Lung microvascular endothelial cell (primary cell): ENCODE measurements at places on chromosomes 6 and 20. TPM values are rescaled to one million over a fixed set of nuclear protein-coding genes. Genes with fewer than 3 reads are reported as not detected.

Gene OR12D3
- total RNA-seq, result not detected in 2 replicates

Gene PSMB8
- total RNA-seq, result 42.1 and 57.8 TPM in 2 replicates

Gene DPPA5
- not detected in 2 replicates for total RNA-seq

Gene NFATC2
- 2.4 and 4.8 TPM in 2 replicates for total RNA-seq

Gene CAGE1
- total RNA-seq, result under 0.01 and 0.20 TPM in 2 replicates

Gene TBC1D32
- total RNA-seq, result 1.7 and 2.4 TPM in 2 replicates

Gene SLC35F1
- total RNA-seq, result not detected in 2 replicates

Gene ADGRF1
- not detected in 2 replicates for total RNA-seq

Gene RGS19
- total RNA-seq, result 12.6 and 18.7 TPM in 2 replicates

Gene DDO
- total RNA-seq, result 1.7 and 2.6 TPM in 2 replicates

Gene HLA-DQA1
- not detected in 2 replicates for total RNA-seq

DNA sequence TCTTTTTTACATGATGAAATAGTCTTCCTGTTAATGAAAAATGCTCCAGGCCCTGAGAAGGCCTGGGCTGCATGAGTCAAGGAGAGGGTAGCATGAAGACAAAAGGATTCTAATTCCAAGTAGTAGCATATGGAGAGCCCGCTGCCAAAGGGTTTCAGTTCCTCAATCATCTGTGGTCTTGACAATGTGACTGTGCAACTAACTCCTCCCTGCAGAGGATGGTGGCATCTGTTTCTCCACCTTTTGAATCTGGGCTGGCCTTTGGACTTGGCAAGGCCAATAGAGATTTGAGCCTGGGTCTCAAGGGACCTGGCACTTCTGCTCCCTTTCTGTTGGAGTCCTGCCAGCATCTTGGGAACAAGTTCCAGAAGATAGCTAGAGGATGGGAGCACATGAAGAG is 35.1 kb upstream of the ANKEF1 start:
- no peak for DNase-seq

- no peak for DNase-seq
Measured at GRCh38 chr6:41289815-41290214, 3.3 kb upstream of the TREM1 start.

- DNase-seq, result no peak
Measured at GRCh38 chr6:116761779-116762178, 3.7 kb downstream of the FAM162B start.

DNA sequence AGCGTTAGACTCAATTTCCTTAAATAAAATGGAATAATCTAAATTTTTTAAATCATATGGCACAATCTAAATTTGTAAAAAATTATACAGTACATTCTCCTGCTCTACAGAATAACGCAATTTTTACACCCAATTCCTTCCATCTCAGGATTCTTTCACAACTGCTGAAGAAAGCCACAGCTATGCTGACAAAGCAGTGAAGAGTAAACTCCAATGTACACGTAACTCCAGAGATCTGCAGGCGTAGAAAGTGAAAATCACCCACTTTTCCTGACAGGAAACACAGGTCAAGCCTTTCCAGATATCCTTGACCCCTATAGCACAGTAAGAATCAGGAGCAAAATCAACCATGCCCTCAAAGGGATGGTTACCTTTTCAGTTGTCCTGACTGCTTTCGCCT is 27.4 kb downstream of the EPHA7 start:
- no peak for DNase-seq

- DNase-seq, result peak; percentile 50
Measured at GRCh38 chr6:15948930-15949900, 179.7 kb upstream of the MYLIP start.

GRCh38 chr6:115582386-115582785 is 478.3 kb downstream of the FRK start:
- DNase-seq, result no peak

DNA sequence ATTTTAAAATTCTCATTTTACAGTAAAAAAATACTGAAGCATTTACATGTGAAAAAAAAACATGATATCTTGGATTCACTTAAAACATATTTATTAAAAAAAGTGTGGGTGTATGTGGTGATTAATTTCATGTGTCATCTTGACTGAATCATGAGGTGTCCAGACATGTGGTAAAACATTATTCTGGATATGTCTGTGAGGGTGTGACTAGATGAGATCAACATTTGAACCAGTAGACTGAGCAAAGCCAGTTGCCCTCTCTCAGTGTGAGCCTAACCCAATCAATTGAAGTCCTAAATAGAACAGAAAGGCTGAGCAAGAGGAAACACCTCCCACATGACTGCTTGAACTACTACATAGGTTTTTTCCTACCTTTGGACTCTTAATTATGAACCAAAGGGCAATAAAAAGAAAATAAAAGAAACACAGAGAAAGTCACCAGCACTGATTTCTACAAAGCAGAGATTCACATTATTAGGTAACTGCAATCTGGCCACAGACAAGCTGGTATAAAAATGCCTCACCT is 90.5 kb upstream of the VGLL2 start:
- DNase-seq, result no peak

GRCh38 chr20:1674361-1674760 is 16.8 kb upstream of the SIRPG start:
- no peak for DNase-seq

DNA sequence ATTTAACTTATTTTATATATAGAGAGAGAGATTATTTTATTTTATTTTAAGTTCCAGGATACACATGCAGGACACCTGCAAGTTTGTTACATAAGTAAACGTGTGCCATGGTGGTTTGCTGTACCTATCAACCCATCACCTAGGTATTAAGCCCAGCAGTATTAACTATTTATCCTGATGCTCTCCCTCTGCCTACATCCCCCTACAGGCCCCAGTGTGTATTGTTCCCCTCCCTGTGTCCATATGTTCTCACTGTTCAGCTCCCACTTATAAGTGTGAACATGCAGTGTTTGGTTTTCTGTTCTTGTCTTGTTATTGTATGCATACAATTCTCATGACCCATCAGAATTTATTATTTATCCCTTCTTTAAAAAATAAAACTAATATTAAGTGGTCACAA is 34.6 kb downstream of the FKBP1C start:
- DNase-seq, result no peak

DNA sequence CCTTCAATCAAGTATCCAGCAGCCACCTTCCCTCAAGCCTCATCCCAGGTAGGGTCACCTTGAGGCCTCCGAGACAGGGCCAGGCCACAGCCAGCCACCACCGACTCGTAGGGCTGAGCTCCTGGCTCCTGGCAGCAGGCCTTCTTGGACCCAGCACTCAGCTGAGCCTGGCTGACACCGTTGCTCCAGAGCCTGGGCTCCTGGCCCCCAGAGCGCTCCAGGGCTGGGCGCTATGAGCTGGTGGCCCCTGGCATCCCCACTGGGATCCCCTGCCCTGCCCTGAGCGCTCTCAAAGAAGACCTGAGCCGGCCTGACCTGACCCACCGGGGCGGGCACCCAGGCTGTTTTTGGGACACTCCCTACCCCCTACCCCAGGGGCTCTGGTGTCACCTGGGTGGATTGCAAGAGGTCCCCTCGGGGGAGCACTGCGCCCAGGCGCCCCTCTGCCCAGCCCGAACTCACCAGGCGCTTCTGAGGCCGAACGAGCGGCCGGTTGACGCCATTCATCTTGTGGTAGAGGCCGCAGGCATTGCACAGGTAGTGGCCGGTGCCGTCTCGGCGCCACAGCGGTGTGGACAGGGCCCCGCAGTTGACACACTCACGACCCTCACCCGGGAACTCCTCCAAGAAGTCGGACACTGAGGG is 2.7 kb downstream of the GATA5 start:
- no peak for DNase-seq

- no peak for DNase-seq
Measured at GRCh38 chr20:62622877-62623487, 19.3 kb upstream of the SLCO4A1 start.

GRCh38 chr6:140779341-140779740 is 1353.4 kb upstream of the GJE1 start:
- no peak for DNase-seq

GRCh38 chr6:137399881-137400443 is 94.2 kb downstream of the OLIG3 start:
- no peak for DNase-seq

DNA sequence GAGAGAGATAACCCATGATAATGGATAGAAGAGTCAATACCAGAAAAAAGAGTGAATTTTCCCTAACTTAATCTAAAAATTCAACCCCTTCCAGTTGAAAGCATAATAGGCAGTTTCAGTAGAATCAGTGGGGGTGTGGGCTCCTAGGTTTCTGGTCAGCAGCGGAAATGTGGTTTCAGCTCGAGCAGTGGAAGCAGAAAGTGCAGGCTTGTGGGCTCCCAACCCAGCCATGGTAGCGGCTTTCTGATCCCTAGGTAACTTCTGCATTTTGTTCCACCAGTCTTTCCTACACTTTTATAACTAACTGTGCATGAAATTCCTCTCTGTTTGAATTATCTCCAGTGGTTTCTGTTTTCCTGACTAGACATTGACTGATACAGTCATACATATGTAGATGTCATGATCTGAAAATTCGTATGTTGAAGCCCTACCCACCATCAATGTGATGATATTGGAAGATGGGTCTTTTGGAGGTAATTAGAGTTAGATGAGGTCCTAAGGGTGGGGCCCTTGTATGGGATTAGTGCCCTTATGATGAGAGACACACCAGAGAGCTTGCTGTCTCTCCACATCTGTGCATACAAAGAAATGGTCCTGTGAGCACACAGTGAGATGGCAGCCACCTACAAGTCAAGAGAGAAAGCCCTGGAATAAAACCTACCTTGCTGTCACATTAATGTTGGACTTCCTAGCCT is 6.5 kb upstream of the DDO start:
- no peak for DNase-seq

DNA sequence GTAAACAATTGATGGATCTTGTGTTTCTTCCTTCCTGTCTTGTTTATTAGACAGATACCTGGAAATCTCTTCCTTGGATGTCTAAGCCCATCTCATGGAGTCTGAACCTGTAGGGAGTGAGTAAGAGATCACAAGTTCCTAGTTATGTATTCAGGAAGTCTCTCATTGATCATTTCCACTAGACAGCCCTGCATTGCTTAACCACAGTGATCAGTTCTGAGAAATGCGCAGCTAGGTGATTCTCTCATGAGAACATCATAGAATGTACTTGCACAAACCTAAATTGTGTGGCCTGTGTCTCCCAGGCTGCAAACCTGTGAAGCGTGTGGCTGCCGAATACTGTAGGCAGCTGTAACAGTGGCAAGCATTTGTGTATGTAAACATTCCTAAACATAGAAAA is 39.1 kb downstream of the FAM120B start:
- peak; percentile 72 for DNase-seq
